ENCODE measurements at places on chromosomes 12 and 14. TPM values are rescaled to one million over a fixed set of nuclear protein-coding genes. Genes with fewer than 3 reads are reported as not detected.

PIANP gene
- total RNA-seq = 3.4 TPM

RNU4-1 gene
- total RNA-seq = under 0.01 TPM

NTF3 gene
- total RNA-seq = 7.1 TPM

DDN gene
- 11.1 TPM for total RNA-seq

KCNMB4 gene
- 32.0 TPM for total RNA-seq

COQ6 gene
- 20.2 TPM for total RNA-seq

CTSG gene
- 0.25 TPM for total RNA-seq

ACSM4 gene
- not detected for total RNA-seq

DUSP6 gene
- total RNA-seq = 23.4 TPM

CCND2 gene
- total RNA-seq = 145 TPM

NKX2-8 gene
- total RNA-seq = not detected

ARHGAP9 gene
- total RNA-seq = 0.25 TPM

MTERF2 gene
- total RNA-seq = 22.1 TPM

MYO1A gene
- total RNA-seq = not detected

RNASE4 gene
- 2.0 TPM for total RNA-seq

CLEC6A gene
- total RNA-seq = not detected
